ENCODE measurements at places on chromosomes 13 and 19. TPM values are rescaled to one million over a fixed set of nuclear protein-coding genes. Genes with fewer than 3 reads are reported as not detected.

DNA sequence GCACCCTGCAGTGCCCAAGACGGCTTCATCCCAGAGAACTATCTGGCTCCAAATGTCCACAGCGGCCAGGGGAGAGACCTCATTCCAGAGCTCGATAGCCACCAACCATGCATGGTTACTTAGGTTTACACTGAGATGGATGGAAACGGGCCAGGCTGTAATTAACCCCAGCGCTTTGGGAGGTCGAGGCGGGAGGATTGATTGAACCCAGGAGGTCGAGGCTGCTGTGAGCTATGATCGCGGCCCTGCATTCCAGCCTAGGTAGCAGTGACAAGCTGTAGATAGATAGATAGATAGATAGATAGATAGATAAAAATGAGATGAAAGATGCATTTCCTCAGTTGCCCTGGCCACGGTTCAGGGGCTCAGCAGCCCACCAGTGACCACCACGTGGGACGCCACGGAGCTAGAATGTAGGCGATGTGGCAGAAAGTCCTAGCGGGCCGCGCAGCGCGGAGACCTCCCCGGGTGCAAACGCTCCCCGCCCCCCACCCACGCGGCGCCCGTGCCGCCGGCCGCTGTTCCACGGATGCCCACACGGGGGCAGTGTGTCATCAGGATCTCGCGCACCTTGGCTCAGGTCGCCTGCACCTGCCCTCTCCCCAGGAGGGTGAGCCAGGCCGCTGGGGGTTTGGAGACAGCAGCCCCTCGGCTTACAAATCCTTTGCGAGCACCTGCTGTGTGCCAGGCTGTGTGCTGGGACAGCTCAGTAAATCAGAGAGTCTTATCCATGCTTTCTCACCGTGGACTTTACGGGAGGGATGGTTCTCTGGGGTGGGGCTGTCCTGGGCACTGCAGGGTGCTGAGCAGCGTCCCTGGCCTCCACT lies 13.5 kb upstream of the TLE5 start:
- no peaks in the 10 kb centered on the region for H3K27me3 ChIP-seq
- no peaks in the 10 kb centered on the region for H3K36me3 ChIP-seq
- DNase-seq, result peak; percentile 97
- H3K4me1 ChIP-seq, result peaks cover 13% of the 10 kb centered on the region

GRCh38 chr13:24112791-24113190 lies 47.7 kb upstream of the SPATA13 start:
- H3K36me3 ChIP-seq, result no peaks in the 10 kb centered on the region
- no peaks in the 10 kb centered on the region for H3K27me3 ChIP-seq
- H3K4me1 ChIP-seq, result no peaks in the 10 kb centered on the region
- H3K4me3 ChIP-seq, result no peak overlapping the region
- DNase-seq, result no peak

- H3K4me3 ChIP-seq, result no peak overlapping the region
- peaks cover 2% of the 10 kb centered on the region for H3K4me1 ChIP-seq
- H3K27ac ChIP-seq, result no peak overlapping the region
- no peaks in the 10 kb centered on the region for H3K36me3 ChIP-seq
- H3K27me3 ChIP-seq, result no peaks in the 10 kb centered on the region
These were observed 100.1 kb downstream of the DGKH start for GRCh38 chr13:42148538-42148937.

DNA sequence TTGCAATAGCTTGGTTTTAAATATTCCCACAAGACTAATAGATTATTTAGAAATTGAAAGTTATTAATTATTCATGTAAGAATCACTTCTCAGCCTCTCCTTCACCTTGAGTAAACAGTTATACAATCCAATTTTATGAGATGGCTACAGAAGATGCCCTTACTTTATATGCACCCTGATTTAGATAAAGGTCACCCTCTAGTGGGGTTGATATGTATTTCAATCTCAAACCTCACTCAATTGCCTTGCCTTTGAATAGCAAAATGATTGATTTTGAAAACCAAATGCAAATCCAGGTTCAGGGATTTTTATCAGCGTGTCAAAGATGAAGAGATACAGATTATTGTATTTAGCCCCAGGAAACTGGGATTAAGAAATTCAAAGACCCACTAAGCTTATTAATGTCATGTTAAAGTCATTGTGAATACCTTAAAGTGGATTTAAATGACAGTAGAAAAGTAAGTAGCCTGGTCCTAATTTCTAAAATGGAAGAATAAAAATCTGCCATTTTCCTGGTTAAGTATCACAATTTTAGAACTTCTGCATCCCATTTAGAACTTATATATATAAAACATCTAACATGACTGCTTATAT lies 305.1 kb downstream of the ITGBL1 start:
- peak; percentile 26 for DNase-seq
- H3K27me3 ChIP-seq, result no peaks in the 10 kb centered on the region
- H3K4me3 ChIP-seq, result no peak overlapping the region
- H3K27ac ChIP-seq, result no peak overlapping the region
- no peaks in the 10 kb centered on the region for H3K4me1 ChIP-seq

DNA sequence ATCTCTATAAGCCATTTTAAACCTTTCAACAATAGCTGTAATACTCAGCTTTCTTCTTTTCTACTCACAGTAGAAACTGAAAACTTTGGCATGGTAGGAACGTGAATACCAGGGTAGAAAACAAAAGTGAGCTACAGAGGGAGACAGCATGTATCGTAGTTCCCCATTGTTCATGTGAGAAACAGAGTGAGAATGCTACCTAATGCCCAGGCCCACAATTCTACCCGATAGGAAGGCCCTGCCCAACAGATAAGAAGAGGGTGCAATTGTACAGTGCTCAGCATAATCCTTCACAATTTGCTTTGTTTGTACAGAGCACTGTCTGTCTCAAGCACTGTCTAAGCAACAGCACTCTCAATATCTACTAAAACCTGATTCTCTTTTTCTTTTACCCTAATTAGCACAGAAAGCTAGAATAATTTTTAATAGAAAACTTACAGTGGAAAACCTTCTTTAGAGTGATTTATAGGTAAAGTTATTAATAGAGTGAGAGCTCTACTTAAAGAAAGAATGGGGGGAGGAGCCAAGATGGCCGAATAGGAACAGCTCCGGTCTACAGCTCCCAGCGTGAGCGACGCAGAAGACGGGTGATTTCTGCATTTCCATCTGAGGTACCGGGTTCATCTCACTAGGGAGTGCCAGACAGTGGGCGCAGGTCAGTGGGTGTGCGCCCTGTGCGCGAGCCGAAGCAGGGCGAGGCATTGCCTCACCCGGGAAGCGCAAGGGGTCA lies 322.3 kb downstream of the EFNB2 start:
- H3K4me3 ChIP-seq, result no peak overlapping the region
- peak; percentile 53 for DNase-seq
- no peaks in the 10 kb centered on the region for H3K36me3 ChIP-seq
- H3K27ac ChIP-seq, result no peak overlapping the region
- no peaks in the 10 kb centered on the region for H3K4me1 ChIP-seq

DNA sequence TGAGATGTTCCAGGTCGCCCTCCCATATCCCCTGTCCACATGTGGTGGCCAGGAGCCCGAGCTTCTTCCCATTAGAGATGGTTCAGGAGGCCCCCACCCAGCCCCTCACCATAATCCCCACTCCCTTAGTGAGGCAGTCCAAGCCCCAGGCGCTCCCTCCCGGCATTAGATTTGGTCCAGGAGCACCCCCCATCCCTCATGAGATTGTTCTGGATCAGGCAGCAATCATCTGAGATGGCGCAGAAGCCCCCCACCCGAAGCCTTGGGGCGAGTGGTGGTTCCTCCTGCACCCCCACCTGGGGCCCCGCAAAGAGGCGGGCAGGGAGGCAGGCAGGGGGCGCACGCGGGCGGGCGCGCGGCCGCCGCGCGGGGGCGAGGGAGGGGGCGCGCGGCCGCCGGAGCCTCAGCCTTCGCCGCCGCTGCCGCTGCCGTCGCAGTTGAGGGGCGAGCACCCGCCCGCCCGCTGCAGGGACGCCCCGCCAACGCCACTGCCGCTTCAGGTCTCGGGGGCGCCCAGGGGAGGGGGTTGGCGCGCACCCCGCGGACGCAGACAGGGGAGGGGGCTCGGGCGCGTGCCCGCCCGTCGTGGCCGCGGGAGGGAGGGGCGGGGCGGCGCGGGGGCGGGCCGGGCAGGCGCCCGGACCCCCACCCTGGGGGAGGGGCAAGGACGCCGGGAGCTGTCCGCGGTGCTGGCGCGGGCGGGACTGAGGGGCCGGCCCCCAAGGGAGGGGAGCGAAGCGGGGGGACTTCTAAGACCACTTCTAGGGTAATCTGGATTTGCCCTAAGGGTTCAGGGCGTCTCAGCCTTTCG lies 46.4 kb upstream of the SHKBP1 start:
- peak; percentile 91 for DNase-seq
- no peak overlapping the region for H3K27ac ChIP-seq
- no peaks in the 10 kb centered on the region for H3K36me3 ChIP-seq

GRCh38 chr13:97189928-97190327 lies 32.2 kb upstream of the MBNL2 start:
- no peak for DNase-seq
- no peaks in the 10 kb centered on the region for H3K4me1 ChIP-seq
- no peak overlapping the region for H3K27ac ChIP-seq
- no peak overlapping the region for H3K4me3 ChIP-seq

- no peaks in the 10 kb centered on the region for H3K36me3 ChIP-seq
- no peaks in the 10 kb centered on the region for H3K27me3 ChIP-seq
- H3K4me3 ChIP-seq, result no peak overlapping the region
- H3K27ac ChIP-seq, result no peak overlapping the region
These were observed 252.6 kb downstream of the SLITRK5 start for GRCh38 chr13:87923753-87924152.

GRCh38 chr19:19502808-19503602 lies 12.3 kb downstream of the TSSK6 start:
- H3K27ac ChIP-seq, result no peak overlapping the region
- H3K4me3 ChIP-seq, result no peak overlapping the region
- peak; percentile 85 for DNase-seq
- no peaks in the 10 kb centered on the region for H3K4me1 ChIP-seq

DNA sequence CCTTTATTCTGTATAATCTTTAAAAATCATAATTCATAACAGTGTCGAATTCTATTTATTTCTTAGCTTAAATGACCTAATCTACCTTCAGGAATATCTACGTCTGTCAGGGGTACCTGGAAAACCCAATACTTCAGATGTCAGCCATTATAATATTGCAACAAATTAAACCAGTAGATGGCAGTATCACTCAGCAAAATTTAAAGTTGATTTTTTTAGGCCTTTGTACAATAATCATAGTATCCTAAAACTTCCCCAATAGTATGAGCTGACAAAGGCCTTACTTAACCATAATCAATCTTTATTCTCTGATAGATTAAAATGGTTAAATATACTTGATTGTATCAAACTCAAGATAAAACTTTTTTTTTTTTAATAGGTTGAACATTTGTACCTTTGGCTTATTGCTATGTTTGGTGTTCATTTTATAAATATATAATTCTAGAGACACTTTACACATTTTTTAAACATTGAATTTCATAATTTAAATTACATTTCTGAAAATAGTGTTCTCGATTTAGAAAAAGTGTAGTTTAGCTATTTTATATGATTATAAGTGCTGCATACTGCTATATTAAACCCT lies 830.2 kb upstream of the SPRY2 start:
- no peaks in the 10 kb centered on the region for H3K27me3 ChIP-seq
- no peak overlapping the region for H3K27ac ChIP-seq
- no peaks in the 10 kb centered on the region for H3K36me3 ChIP-seq

- no peak overlapping the region for H3K4me3 ChIP-seq
- no peak overlapping the region for H3K27ac ChIP-seq
- H3K4me1 ChIP-seq, result no peaks in the 10 kb centered on the region
- H3K27me3 ChIP-seq, result peaks cover 13% of the 10 kb centered on the region
These were observed 35.8 kb upstream of the SPART start for GRCh38 chr13:36382030-36382429.

DNA sequence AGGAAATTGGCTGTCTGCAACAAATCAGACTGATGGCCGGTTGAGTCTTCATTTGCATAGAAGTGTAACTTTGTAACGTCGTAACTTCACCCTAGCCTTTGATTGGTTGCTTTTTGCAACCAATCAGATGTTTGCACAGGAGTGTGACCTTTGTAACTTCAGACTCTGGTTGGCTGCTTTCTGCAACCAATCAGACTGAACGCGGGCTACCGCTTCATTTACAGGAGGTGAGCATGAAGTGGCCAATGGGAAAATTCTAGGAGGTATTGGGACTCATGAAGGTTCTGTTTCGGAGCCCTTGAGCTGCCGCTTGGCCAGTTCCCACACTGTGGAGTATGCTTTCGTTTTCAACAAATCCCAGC lies 441 bp upstream of the ZNF559 start:
- peaks cover 6% of the 10 kb centered on the region for H3K36me3 ChIP-seq
- H3K4me1 ChIP-seq, result peaks cover 11% of the 10 kb centered on the region
- peak overlapping the region; percentile 54 for H3K27ac ChIP-seq
- peak; percentile 70 for DNase-seq
- peak overlapping the region; percentile 74 for H3K4me3 ChIP-seq

- no peak overlapping the region for H3K4me3 ChIP-seq
- H3K27me3 ChIP-seq, result no peaks in the 10 kb centered on the region
- no peaks in the 10 kb centered on the region for H3K36me3 ChIP-seq
- DNase-seq, result no peak
- H3K4me1 ChIP-seq, result no peaks in the 10 kb centered on the region
These were observed 54.7 kb upstream of the HTR2A start for GRCh38 chr13:46951516-46951915.

DNA sequence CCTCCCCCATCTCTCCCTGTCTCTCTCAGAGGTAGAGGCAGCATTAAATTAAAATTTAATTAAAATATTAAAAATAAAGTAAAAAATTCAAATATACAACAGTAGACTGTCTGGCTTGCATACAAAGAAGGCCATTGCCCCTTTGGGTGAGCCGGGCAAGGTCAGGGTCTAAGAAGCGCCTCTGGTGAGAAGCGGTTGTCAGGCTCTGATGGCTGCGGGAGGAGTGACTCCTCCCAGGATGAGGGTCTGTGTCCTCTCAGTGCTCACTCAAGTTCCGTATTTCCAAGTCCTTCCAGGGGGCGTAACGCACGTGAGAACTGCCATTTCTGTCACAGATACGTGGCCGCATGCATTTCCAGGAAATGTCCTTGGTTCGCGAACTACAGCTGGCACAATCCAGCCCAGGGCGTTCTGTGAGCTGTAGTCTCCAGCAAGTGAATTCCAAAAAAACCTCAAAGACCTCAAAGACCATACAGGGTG lies 737 bp upstream of the ZNF181 start:
- H3K36me3 ChIP-seq, result peaks cover 21% of the 10 kb centered on the region
- peak overlapping the region; percentile 96 for H3K27ac ChIP-seq
- H3K27me3 ChIP-seq, result no peaks in the 10 kb centered on the region
- peak overlapping the region; percentile 93 for H3K4me3 ChIP-seq
- peak; percentile 86 for DNase-seq

GRCh38 chr19:38319421-38320258 lies at the start of gene KCNK6:
KCNK6 (plus strand) TSS chr19:38319845; CDS start chr19:38319951, 106 bp downstream.
- peaks cover 7% of the 10 kb centered on the region for H3K36me3 ChIP-seq
- peak within 1 kb of the TSS; percentile 86 for H3K4me3 ChIP-seq
- peaks cover 29% of the 10 kb centered on the region for H3K4me1 ChIP-seq
- peak within 1 kb of the TSS; percentile 28 for H3K27ac ChIP-seq
- H3K27me3 ChIP-seq, result no peaks in the 10 kb centered on the region

GRCh38 chr19:6417713-6418561 lies 6.7 kb downstream of the KHSRP start:
- H3K4me3 ChIP-seq, result no peak overlapping the region
- no peaks in the 10 kb centered on the region for H3K4me1 ChIP-seq
- peaks cover 83% of the 10 kb centered on the region for H3K36me3 ChIP-seq
- no peaks in the 10 kb centered on the region for H3K27me3 ChIP-seq
- peak; percentile 97 for DNase-seq

GRCh38 chr19:8398311-8398771 lies 8.2 kb downstream of the RAB11B start:
- H3K4me3 ChIP-seq, result no peak overlapping the region
- peaks cover 9% of the 10 kb centered on the region for H3K4me1 ChIP-seq
- H3K27me3 ChIP-seq, result no peaks in the 10 kb centered on the region
- peak; percentile 58 for DNase-seq

The BEST2 gene
- not detected for total RNA-seq

The KLF2 gene
- 16.6 TPM for total RNA-seq

The GNG8 gene
- total RNA-seq, result not detected

The PLA2G4C gene
- 3.2 TPM for total RNA-seq

The REX1BD gene
- total RNA-seq, result 29.7 TPM

The OVOL3 gene
- total RNA-seq, result not detected

The CACNA1A gene
- 2.1 TPM for total RNA-seq

The KCTD15 gene
- 55.7 TPM for total RNA-seq
